ENCODE measurements at places on chromosomes 5 and 9.

DNA sequence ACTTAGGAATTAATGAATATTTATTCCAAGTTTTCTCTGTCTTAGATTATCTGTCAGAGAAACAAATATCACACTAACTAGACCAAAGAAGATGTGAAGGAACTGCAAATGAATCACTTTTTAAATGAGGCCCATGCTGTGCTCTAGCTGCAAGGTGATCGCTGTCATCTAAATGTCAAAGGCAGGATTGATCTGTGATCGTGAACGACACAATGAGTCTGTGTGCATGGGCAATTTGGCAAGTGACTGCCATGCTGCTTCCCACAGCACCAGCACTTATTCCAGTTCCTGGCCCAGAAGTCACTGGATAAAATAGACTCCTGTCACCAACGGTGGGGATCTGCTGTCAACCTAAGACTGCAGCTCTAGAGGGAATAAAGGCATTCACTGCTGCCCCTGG lies 141.2 kb downstream of the TRIM36 start:
- DNase-seq = no peak

GRCh38 chr9:133754688-133755227 lies 16.6 kb upstream of the SARDH start:
- no peak for DNase-seq

- no peak for DNase-seq
Measured at GRCh38 chr5:68189171-68189570, 26.4 kb upstream of the PIK3R1 start.

DNA sequence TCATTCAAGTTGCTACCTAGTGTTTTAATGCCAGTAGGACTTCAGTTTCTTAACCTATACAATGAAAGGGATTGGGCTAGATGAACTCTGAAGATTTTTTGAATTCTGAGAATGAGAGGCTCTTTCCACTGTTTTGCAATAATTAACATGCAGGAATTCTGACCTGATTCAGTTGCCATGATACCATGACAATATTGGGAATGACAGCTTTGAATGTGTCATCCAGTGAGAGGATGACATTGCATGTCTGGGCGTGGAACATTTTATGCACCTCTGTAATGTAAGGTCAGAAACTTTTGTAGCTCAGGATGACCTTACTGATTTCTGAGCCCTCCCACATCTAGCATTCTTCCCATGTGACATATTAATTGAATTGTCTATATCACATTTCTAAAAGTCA lies 30.6 kb upstream of the SPINK5 start:
- no peak for DNase-seq

- peak; percentile 99 for DNase-seq
Measured at GRCh38 chr9:115944166-115944948, 209.2 kb upstream of the PAPPA start.

DNA sequence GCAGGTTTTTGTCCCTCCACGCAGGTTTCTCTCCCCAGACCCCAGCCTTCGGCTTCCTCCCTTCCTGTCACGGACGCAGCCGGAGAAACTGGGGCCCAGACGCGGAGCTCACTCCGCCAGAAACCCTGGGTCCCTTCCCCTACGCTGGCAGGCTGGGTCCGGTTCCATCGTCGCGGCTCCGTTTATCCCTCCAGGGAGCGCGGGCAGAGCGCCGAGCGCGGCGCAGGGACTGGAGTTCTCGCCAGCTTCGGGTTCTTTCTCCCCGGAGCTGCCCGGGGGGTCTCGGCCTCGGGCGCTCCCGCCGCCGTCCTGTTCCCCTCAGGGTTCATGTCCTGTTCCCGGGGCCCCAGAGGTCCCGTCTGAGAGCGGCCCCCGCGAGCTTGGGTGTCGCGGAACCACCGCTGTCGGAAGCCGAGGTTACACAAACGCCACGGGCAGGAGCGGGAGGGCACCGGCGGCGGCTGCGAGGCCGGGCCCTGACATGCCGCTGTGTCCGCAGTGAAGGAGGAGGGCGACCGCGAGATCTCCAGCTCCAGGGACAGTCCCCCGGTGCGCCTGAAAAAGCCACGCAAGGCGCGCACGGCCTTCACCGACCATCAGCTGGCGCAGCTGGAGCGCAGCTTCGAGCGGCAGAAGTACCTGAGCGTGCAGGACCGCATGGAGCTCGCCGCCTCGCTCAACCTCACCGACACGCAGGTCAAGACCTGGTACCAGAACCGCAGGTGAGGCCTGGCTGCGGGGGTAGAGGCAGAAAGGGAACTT lies 4.6 kb downstream of the BARHL1 start:
- DNase-seq = no peak

DNA sequence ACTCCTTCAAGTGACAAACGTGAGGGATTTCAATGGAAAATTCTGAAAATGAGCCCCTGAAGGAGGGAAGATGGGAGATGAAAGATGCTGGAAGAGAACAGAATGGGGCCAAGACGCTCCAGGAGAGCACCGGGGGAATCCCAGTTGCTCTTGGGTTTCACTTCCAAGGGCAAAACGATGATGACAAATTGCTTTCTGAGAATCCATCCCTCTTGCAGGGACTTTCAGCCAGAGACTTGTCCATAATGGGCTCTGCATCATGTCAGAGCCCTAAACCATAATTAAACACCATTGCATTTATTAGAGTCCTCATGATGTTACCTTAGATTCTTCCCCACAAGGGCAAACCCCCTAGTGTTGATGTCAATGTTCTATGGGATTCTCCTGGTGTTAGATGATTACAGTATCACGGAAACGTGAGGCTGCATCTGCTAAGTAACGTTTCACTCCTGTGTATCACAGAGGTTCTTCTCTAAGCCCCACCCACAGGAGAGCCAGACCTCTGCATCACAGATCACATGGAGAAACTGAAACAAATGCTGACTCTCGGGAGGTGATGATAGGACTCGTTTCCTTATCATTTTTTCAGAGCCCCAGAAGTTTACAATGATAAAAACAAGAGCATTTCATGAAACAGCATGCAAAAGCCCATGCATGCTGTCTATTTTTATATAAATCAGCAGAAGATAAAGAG lies 114.4 kb downstream of the TENT4A start:
- DNase-seq = no peak

DNA sequence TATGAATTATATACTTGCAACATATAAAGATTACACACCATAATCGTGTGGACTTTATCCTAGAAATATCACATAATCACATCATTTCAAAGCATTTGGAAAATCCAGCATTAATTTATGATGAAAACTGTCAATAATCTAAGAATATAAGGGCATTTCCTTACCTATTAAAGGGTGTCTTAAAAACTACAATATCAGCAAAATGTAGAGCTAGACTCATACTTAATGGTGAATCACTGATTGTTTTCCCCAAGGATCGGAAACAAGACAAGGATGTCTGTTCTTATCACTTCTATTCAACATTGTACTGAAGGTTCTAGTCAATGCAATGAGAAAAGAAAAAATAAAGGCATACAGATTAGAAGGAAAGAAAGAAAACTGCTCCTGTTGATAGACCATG lies 8.0 kb upstream of the SREK1 start:
- no peak for DNase-seq
